ENCODE measurements at places on chromosomes 1 and 21.
A peak's percentile ranks its signal among the peaks of the same experiment; 100 is the strongest.

DNA sequence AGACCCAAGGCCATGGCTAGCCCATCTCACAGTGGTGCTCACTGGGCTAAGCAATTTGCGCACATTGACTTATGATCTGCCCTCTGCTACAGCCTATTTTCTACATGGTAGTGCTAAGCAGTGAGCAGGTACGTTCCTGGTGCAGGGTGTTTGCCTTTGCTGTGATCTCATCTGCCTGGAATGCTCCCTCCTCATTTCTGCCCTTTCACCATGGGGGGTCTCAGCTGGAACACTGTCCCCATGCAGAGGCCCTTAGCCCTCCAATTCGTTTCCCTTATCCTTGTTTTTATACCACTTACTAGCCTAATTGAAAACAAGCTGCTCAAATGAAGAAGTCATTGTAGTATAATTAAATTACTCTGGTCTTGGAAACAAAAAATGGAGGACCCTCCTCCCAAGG, 2.0 kb upstream of the B3GALT5 start:
- no peak for DNase-seq

DNA sequence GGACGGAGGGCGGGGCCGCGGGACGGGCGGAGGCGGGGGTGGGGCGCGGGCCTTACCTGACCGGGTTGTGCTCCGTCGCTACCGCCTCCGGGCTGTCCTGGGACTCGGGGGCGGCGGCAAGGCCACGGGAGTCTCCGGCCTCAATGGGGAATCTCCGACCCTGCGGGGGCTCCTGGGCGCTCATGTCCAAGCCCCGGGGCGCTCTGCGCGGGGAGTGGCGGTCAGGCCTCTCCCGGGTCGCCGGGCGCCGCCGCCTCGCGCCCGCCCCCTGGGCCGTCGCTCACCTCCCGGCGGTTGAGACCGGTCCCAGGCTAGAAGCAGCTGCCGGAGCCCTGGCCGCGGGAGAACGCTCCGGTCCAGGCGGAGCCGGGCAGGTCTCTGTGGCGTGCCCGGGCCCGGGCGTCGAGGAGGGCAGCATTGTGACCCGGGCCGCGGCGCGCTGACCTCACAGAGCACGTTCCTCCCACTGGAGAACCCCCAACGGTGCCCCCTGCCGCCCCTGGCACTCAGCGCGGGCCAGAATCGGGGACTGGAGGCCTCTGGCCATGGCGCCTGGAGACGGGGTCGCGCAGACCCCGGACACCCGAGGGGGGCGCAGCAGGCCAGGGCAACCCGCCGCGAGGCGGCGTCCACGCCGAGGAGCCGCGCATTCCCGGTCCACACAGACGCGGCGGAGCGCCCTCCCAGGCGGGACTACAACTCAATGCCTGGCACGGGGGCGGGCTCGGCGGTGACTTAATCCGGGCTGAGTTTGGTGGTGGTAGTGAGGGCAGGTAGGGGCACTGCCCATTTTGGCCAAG, 411 bp downstream of the FAM229A start:
- peak; percentile 78 for DNase-seq

- DNase-seq = peak; percentile 54
These were observed 83.0 kb upstream of the ZC3H12A start for GRCh38 chr1:37391211-37392011.

GRCh38 chr1:17773591-17774326, 18.6 kb downstream of the ACTL8 start:
- no peak for DNase-seq

- no peak for DNase-seq
These were observed 25.6 kb downstream of the LRRC42 start for GRCh38 chr1:53971718-53972117.

DNA sequence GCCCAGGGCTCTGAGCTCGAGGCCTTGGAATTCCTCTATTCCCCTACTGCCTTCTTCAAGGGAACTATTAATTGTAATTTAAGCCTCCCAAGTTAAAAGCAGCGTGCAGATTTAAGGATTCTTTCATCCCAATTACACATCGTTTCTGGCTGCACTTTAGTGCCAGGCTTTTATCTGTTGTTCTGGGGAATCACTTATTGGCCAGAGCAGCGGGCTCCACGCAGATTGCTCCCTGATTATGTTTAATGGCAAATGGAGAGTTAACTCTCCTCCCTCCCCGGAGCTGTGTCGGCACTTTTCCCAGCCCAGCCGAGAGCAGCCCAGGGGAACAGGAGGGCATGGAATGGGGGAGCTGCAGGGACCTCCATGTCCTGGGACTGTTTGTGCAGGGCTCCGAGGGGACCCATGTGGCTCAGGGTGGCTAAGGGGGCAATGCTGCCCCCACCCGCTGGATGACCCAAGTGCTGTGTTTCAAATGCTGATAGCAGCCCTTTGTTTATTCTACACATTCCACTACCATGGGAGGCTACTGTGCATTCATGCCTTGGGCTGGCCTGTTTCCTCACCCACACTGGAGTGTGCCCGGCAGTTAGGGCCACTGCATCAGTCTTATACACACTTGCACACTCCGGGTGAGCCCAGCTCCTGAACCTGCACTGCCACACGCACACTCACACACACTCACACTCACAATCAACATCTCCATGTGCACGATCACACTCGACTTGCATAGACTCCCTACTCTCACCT, 93.3 kb upstream of the POU3F1 start:
- DNase-seq = no peak

- DNase-seq = no peak
These were observed 188.3 kb upstream of the ZRANB2 start for GRCh38 chr1:71269179-71269578.

DNA sequence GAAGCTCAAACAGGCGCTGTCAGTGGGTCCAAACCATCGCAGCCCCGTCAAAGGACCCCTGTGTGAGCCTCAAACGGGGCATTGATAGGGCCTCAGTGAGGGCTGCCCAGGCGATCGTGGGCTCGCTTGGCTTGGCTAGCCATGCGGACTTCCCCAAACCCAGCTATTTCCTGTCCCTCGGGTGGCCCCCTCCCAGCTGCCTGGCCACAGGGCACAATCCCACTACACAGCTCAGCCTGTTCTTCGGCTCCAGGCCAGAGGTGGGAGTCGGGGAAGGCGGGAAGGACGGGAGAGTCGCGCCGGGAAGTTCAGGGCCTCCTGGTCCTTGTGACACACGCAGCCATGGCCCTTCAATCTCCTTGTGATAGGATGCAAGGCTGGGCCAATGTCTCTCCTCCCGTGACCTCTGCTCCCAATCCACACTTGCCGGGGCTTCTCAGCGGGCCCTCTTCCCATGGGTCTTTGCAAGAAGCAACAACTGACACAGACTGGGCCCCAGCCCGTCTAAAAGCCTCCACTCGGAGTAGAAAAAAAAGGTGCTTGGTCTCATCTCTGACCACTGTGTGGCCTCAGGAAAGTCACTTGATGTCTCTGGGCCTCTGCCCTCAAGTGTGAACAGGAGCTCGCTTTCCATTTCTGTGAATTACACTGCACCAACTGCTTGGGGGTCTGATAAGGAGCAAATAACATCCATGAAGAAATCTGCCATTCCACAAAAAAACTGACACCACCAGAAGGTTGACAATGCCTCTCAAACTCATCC, 7.1 kb upstream of the MATN1 start:
- DNase-seq = no peak

- no peak for DNase-seq
These were observed 32.9 kb downstream of the TNFSF18 start for GRCh38 chr1:173017792-173018191.

- no peak for DNase-seq
These were observed 133.0 kb downstream of the CDC42BPA start for GRCh38 chr1:227185291-227185690.

DNA sequence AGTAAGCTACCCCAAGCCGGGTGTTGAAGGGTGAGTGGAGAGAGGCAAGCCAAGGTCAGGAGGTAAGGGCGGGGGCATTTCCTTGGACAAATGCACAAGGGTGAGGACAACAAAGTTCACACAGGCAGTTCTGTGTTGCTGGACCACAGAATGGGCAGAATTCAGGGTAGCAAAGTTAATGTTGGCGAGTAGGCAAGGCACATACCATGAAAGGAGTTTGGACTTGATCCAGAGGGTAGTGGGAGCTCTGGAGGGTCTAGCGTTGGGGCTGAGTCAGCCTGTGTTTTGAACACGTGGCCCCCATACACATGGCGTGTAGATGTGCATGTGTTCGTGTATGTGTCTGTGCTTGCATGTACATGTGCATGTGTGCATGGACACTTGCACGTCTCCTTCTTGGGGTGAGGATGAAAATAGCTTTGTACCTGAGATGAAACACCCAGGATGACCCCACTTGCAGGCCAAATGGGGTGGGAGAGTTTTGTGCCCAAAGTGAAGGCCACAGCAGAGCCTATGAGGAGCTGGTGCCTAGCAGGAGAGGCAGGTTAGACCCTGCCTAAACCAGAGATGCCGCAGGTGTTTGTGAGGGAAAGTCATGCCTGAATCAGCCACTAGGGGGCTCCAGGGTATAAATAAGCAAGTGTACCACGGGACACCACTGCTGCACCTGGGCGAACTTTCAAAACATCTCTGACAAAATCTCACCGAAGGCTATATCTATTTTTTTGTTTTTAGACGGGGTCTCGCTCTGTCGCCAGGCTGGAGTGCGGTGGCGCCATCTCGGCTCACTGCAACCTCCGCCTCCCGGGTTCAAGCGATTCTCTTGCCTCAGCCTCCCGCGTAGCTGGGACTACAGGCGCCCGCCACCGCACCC, 21.8 kb downstream of the SLC27A3 start:
- DNase-seq = peak; percentile 76

DNA sequence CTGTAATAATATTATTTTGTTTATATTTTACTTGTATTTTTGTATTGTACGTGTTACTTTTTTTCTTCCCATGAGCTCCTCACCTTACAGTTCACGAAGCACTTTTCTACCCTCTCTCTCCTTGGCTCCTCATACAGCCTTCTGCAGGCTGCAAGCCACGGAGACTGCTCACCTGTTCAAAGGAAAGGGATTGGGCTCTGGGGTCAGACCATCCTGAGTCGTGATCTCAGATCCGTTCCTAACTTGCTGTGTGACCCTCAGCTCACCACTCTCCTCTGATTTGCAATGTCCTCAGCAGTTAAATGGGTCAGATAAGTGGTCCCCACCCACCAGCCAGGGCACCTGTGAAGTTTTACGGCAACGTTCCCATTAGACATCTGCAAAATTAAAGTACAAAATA, 54.1 kb downstream of the VWA5B1 start:
- DNase-seq = no peak

- DNase-seq = no peak
These were observed 18.4 kb downstream of the MTHFR start for GRCh38 chr1:11787251-11787803.
